ENCODE measurements at places on chromosomes 6 and 20. TPM values are rescaled to one million over a fixed set of nuclear protein-coding genes. Genes with fewer than 3 reads are reported as not detected.

Gene OXT
- total RNA-seq = not detected

Gene RBPJL
- not detected for total RNA-seq

Gene ZSCAN16
- 5.1 TPM for total RNA-seq

Gene TMEM244
- total RNA-seq = not detected

Gene GLP1R
- not detected for total RNA-seq

Gene NFYA
- total RNA-seq = 26.9 TPM

Gene HFE
- 6.2 TPM for total RNA-seq

Gene C6orf15
- total RNA-seq = not detected

Gene TFAP2D
- not detected for total RNA-seq

Gene HNF4A
- not detected for total RNA-seq

Gene BTBD9
- 18.1 TPM for total RNA-seq

Gene PRRT1
- total RNA-seq = 2.1 TPM

Gene SIRPB1
- total RNA-seq = 1.1 TPM

Gene CTAGE9
- not detected for total RNA-seq

Data from osteocyte (in vitro differentiated cells).